Stimulated activated CD4-positive, alpha-beta T cell treated with anti-CD3 and anti-CD28 coated beads, Interleukin-12 subunit alpha, Interleukin-12 subunit beta, amount 100 ng/mL, for 4 hours (primary cell): ENCODE measurements at places on chromosomes 2 and 18.

DNA sequence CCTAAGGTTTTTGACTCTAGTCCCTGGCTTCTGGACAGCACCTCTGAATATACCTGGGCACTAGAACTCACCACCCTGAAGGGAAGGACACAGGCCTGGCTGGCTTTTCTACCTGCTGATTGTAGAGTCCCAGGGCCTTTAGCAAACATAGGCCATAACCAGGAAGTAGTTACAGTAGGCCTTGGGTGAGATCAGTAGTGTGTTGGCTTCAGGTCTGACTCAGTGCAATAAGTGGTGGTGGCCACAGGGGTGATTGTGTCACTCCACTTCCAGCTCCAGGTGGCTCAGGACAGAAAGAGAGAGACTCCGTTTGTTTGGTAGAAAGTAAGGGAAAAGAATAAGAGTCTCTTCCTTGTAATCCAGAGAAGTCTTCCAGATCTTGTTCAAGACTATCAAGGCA lies 101.7 kb upstream of the LGALSL start:
- DNase-seq, result no peak

DNA sequence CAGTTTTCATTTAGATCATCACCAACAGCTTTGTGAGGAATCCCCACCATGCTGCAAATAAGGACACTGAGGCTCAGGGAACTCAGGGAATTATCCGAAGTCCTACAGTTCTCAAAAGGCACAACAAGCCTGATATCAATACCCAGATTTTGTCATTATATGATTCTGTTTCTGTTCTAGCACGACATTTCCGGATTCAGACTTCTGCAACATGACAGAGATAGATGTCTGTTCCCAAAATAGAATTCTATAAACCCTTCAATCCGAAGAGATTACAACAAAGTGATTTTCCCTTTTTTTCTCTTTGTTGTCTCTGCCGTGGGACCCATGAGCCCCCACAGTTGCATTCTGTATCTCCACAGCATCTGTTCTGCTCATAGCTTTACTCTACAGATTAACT lies 72.0 kb downstream of the DOCK10 start:
- no peak for DNase-seq

GRCh38 chr2:28626891-28627421 lies 124.7 kb upstream of the PPP1CB start:
- no peak for DNase-seq

DNA sequence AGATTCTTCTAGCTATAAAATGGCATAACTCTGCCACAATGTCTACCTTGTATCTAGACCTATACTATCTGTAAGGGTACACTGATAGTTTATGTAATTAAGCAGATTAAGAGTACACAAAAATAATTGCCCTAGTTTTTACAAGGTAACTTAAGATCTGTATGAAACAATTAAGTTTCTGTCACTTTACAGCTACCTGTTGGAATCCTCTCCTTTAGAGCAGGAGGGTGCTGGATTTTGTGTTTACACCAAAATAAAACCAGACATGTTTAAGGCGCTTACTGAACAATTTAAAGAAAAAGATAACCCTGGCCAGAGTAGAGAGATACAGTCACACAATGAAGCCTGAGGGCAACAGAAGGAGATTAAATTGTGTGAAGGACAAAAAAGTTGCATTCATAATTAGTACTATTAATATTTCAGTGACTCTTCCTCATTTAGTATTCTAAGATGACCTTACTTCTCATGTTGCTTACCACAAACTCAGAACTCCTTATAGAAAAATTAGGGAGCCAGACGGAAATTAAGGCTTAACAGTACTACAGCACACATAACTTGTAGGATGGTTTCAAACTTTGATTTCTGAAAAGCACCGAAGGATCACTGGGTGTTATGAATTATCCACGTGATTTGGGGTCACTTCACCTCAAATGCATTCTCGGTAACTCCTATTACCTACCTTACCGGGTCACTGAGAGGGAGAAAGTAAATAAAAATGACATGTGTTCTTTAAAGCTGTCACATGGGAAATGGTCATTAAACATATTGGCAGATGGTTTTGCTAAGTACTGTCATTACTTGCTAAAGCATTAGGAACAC lies 1.0 kb downstream of the DARS1 start:
- no peak for DNase-seq

- no peak for DNase-seq
Observed at GRCh38 chr2:237492137-237492890, 5.3 kb downstream of the MLPH start.

DNA sequence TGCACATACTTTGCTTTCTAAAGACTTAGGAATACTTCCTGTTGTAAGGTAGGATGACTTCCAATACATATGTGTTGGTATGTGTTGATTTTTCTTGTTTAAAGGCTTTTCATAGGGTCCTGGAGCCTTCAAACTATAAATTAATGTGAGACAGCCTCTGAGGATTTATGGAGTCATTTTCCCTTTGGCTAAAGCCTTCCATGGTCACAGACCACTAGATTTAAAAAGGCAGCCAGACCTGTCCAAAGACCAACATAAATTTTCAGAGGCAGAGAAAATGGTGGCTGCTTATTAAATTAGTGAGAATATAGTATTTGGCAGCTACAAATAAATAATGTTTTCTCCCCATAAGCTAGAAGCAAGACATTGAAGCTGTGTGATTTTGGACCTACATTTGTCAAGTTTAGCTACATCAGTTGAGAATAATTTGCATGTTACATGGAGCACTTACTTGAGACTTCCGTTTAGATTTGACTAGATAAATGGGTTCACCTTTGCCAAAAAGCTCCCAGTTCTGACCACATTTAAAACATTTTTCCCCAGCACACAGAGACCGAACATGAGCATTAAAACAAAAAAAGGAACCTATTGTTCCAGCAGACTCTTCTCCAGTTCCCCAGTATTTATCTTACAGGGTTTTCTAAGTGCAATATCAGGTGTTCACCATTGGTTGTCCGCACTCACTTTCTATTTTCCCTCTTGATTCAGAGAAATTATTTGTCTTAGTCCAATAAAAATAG lies 402.9 kb downstream of the PARD3B start:
- DNase-seq, result no peak

- DNase-seq, result no peak
Observed at GRCh38 chr2:232854082-232854481, 16.0 kb upstream of the SNORC start.

DNA sequence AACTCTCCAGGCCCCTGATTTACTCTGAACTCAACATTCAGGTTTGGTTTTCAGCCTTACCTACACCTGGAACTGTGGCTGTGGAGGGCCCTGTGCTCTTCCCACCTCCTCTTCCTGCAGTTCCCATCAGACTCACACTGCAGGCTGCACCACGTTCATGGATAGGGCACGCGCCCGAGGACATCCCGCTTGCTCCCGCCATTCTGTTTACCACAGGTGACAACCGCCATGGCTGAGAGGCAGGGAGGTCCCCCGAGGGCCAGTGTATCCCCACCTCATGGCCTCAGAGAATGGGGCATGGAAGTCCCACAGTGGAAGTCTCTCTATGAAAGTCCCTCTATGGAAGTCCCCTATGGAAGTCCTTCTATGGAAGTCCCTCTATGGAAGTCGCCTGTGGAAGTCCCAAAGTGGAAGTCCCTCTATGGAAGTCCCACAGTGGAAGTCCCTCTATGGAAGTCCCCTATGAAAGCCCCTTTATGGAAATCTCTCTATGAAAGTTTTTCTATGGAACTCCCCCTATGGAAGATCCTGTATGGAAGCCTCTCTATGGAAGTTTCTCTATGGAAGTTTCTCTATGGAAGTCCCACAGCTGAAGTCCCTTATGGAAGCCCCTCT lies 358.4 kb upstream of the SALL3 start:
- no peak for DNase-seq

DNA sequence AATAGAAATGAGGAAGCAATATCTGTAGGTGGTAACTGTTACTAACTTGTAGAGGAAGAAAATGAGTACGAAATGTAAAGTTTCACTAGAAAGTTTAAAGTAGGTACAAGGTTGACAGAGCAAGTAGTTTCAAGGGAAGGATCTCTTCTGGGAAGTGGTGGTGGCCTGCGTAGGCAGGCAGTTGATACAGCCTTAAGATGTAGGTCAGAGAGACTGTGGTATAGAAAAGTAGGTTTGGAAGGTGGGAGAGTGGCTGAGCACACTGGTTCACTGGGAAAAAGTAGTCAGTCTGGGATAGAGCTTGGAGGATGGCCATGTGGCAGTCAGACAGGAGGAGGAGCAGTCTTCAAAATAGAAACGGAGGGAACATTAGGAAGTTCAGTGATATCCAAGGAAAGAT lies 23.5 kb downstream of the KDM3A start:
- no peak for DNase-seq
